ENCODE measurements at places on chromosomes 3 and 15.

DNA sequence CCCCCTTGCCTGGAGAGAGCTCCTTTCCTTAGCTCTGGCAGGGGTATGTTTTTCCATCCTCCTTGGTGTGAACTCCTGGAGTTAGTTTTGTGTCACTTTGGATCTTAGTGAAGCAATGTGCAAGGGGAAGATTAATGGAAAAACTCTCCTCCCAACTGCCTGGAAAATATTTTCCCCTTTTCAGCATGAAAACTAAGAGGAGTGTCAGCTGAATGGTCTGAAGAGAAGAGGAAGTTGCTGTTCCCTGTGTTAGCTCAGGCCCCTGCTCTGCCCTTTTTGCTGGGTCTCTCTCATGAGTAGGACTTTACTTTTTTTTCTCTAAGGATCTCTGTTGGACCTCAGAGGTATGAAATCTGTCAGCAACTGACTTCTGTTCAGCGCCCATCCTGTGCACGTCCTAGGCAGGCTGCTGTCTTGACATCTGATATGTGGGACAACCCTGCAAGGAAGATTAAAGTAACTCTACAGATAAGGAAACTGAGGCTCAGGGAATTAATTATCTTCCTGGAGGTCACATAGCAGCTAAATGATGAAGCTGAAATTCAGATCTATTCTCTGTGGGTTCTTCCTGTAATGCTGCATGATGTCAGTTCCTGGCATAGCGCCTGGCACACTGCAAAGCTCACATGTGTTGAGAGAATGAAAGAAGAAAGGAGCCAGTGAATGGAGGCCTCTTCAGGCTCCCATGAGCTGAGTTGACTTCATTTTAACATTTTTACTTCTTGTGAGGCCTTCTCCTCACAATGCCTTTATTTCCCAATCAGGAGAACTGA is 109.7 kb upstream of the GALNT15 start:
- DNase-seq = no peak

DNA sequence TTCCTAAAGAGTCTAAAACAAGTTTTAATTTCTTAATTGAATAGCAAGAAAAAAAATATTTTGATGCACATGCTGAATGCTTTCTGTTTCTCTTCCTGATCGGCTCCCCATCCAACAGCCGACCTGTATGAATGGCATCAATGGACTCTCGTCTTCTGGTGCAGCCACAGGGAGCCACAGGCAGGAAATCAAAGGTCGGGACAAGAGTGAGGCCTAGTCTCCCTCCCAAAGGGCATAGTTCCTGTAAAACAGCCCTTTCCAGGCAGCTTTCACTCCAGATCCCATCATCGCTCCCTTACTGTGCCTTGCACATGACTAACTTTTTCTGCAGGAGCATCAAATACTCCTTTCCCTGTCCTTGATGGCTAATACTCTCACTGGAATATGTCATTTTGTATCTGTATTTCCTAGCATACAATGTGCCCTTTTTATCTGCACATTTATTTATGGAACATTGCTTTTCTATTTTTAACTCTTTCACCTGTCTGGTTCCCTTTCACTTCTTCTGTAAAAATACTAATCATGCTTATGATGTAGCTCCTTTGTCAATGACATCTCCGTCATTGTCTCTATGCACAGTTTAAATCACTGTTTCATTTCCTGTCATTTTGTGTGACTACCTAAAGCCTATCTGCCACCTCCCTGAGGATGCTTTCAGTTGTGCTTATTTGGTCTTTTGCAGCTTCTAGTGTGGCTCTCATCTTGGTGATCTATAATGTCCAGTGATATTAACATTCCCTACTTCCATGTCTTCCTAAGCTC is 326.2 kb downstream of the CTNNB1 start:
- DNase-seq = no peak

GRCh38 chr3:42500909-42501308 is 1.5 kb upstream of the VIPR1 start:
- DNase-seq = no peak

- DNase-seq = no peak
These were observed 95.3 kb downstream of the CHL1 start for GRCh38 chr3:291646-292436.

DNA sequence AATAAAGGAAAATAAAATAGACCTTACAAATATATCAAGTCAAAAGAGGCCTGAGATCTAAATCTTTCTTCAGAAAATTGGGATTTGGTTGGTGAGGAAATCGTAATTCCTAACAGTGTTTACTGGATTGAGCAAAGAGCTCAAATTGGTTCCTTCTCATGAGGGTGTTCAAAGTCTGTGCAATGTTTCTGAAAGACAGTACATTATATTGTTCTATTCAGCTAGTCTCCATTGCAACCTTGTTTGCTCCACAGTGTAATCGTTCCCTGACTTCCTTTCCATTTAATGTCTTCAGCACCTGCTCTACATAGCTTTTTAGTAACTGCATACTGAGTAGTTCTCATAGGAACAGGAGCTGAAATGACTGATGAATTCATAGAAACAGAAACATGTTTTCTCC is 326.8 kb downstream of the SUCLG2 start:
- no peak for DNase-seq

DNA sequence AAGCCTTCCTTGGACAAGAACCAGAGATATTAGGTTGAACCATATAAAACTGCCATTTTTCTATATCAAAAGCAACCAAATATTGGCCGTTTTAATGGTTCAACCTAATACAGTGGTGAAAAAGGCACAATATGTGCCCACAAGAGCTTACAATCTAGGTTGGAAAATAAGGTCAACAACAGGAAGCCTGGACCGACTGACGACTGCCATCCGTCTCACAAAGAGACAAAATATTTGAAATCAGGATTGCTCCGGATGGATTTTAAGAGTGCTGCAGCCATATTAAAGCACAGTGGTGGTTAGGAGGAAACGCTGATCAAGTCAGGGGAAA is 1.4 kb downstream of the AHSG start:
- DNase-seq = no peak

GRCh38 chr3:177194299-177194698 is 3.0 kb downstream of the TBL1XR1 start:
- no peak for DNase-seq

DNA sequence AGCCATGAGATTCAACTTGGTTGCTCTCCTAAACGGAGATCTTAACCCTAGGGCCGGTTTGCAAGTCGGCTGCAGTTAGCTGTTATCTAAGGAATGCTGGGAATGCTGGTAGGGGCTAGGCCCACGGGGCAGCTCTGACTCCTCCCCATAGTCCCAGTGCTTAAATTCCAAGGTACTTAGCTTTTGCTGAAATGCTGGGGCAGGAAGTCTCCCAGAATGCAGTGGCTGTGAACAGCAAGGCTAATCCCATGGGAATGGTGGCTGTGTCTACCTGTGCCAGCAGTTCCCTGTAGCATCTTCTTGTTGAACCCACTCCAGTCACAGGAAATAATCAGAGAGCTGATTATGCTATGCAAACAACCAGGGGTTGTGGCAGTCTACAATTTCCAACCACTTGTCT is 102.5 kb upstream of the TJP1 start:
- DNase-seq = no peak

DNA sequence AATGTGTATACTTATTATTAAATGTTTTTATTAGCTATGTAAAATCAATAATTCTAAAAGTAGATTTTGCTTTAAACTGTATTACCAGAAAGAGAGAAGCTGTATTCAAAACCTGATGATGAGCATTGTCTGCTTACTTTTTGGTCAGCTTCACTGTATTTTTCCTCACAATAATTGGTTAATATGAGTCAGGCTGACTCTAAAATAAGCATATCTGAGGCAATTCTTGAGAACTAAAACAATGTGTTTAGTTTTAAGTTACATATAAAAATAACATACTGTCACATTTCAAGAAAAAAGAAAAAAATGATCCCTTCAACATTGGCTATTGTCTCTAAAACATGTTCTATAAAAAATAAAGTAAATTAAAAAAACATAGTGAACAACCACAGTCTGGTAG is 66.1 kb downstream of the EPHA3 start:
- no peak for DNase-seq

DNA sequence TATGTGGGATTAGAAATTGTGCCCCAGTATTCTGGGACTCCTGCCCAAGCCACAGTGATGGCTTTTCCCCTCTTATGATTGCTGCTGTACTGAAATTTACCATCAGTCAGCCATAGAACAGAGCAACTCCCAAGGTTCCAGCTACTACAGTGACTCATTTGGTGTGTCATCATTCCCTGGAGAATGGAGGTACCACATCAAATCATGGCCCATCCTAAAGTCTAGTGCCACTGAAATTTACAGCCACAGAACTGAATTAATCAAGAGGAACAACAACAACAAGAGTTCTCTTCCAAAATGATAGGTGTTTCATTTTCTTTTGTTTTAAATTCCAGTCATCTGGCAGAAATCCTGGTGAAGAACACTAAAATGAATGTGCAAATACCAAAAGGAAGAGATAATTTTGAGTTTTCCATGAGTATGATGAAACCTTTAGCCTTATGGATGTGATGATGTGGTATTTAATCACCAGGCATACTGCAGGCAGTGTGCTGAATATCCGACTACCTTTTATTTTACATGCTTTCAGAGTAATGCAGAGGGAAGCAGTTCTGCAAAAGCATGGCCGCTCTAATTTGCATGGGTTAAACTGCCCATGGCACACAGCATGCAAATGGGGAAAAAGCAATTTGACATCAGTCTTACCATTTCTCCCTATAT is 75.6 kb upstream of the SLC2A2 start:
- no peak for DNase-seq

- DNase-seq = no peak
These were observed 151.6 kb downstream of the RSRC1 start for GRCh38 chr3:158261371-158261991.

DNA sequence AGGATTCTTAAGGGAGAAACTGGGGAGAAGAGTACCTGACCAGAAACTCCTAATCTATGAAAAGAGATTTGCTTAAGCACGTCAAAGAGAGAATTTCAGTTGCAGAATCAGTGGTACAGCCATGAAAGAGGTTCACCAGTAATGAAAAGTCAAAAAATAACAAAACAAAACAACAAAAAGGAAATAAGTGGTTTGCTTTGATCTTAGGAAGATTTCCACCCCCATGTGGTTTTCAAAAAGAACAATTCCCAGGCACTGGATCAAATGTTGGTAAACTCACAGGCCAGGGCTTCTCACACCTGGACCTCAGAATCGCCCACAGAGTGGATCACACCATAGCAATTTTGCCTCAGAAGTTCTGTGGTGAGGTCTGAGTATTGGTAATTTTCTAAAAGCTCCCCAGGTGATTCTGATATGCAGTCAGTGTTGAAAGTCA is 67.5 kb downstream of the TMEM39A start:
- DNase-seq = no peak

DNA sequence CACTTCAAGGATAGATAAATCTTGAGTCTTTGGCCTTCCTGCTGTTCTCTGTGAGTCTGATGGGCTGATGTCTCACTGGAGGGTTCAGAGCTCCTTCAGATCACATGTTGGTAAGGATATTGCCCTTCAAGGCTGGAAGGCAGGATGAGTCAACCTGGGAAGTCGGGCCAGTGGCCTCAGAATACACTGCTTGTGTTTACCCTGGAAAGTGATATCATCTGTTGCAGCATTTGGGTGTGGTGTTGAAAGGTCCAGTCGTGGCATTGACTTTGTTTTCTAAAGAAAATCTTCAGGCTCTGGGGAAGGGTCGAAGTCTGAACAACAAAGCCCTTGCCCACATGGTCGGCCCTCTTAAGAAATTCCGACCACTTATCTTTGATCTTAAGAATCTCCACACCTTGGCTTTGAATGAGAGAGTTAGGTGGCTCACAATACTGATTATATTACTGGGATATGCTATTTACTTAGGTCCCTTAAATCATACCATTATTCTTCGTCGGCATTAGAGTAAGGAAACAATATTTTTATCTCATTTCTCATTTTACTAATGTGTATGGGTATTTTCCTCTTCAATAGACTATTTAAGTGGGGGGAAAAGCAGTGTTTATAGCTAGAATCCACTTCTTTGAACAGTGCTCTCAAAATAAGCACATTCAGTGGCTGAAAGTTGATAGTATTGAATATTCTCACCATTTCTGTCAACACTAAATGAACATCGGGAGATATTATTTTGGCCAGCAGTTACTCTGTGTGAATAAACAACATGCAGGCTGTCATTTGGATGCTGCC is 303.9 kb upstream of the RASGRP1 start:
- no peak for DNase-seq

- DNase-seq = no peak
These were observed 21.8 kb downstream of the SPG11 start for GRCh38 chr15:44641651-44642050.

DNA sequence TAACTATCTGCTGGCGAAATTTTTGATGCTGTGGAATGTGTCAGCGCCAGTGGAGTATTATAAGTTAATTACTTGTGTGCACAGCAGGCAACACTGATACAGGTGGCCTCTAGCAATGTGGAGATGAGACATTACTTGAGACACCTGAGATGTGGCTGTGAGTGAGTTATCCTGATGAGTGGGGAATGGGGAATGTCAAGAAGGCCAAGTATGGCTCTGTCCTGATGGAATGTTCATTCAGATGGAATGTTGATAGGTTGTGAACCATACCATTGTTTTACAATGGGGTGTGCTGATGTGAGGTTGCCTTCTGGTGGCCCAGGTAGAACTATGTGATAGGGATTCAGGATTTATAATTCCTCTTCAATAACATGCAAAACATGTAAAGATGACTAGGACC is 404.8 kb downstream of the PTPRG start:
- DNase-seq = no peak

DNA sequence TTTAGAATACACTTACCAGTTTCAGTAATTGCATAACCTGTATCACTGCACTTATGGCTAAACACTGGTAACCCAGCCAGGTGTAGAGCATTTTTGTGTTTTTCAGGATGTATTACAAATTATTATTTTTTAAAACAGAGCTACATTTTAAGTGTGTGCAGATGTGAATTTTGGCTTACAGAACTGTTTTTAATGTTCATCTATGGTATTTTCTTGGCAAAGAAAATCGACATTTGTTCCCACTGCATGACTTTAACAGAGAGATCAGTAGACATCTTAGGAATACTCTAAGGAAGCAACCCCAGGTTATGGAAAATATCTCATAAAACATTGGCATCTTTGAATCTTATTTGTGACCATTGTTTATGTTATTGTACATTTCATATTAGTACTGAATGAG is 73.3 kb downstream of the ATP13A4 start:
- no peak for DNase-seq

- no peak for DNase-seq
These were observed 15.4 kb downstream of the MYH15 start for GRCh38 chr3:108494906-108495531.

Data from stimulated activated CD8-positive, alpha-beta memory T cell treated with anti-CD3 and anti-CD28 coated beads, Interleukin-15, amount 100 ng/mL, for 4 hours (primary cell).